GM04504 (cell line): ENCODE measurements at places on chromosomes 2 and 18.
A peak's percentile ranks its signal among the peaks of the same experiment; 100 is the strongest.

DNA sequence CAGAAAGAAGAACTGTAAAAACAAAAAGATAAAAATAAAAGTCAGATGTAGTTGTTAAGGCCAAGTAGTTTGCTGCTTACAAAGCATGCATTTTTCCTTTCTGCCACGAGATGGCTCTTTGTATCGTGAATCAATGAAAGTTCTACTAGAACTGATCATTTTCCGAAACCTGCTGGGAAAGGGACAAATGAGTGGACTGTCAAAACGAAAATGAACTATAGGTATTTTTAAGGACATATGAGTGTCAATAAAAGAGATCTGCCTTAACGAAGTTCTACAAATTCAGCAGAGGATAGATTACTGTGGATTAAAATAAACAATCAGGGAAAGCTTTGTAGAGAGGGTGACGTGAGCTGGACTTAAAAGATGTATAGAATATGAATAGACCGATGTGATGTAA lies 15.0 kb upstream of the ELOA2 start:
- DNase-seq: peak; percentile 23

GRCh38 chr2:74387346-74387745 lies 7.2 kb upstream of the DCTN1 start:
- DNase-seq: no peak

GRCh38 chr18:77099485-77100370 lies 32.9 kb downstream of the MBP start:
- no peak for DNase-seq

DNA sequence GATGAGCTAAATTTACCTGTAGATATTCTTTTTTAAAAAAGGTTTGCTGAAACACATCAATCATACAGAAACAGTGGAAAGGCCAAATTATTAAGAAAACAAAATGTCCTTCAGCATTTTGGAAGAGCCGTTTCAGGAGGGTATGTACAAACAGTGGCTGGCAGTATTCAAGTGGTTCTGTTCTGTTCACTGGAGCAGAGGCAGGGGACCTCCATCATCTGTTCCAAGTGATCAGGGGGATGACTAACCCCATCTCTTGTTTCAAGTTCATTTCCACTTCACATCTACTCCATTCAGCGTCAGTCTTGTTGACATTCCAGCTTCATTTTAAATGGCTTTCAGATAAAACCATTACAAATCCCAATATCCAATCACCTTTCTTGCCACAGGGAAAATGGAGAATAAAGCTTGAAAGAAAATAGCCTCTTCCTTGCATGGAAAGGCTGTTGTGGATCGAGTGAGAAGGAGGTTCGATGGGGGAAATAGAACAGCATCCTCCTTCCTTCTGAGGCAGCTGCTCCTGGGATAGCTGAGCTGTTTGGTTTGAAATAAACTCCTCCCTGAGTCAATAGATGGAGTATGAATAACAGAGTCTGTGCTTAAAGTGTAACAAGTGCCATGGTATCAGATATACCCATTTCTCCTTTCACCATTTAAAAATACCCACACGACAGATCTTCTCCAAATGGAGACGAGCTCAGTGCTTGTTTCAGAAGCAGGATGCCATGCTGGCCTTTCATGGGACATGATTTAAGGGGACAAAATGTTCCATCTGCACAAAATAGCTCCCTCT lies 63.7 kb upstream of the OTOF start:
- no peak for DNase-seq

GRCh38 chr2:3465844-3466481 lies 53.4 kb downstream of the ADI1 start:
- peak; percentile 82 for DNase-seq

- peak; percentile 62 for DNase-seq
Measured at GRCh38 chr18:74551936-74552555, 17.7 kb downstream of the CNDP1 start.

DNA sequence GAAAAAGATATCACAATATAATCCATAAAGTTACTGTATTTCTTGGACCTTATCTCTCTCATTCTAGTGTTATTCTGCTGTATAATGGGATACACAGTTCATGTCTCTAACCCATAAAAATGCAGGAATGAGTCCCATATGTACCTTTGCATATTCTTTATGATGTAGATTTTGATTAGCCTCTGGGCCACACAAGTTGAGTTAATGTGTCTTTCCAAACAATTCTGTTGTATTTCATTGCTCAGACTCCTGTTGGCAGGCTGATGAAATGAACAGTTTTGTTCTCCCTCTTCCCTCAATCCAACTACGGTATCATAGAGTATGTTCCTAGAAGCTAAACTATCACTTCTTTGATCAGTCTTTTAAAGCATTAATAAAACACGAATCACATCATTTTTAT lies 113.2 kb upstream of the SATB2 start:
- no peak for DNase-seq

- DNase-seq: no peak
Measured at GRCh38 chr2:102060792-102061191, 69.0 kb downstream of the IL1R2 start.

DNA sequence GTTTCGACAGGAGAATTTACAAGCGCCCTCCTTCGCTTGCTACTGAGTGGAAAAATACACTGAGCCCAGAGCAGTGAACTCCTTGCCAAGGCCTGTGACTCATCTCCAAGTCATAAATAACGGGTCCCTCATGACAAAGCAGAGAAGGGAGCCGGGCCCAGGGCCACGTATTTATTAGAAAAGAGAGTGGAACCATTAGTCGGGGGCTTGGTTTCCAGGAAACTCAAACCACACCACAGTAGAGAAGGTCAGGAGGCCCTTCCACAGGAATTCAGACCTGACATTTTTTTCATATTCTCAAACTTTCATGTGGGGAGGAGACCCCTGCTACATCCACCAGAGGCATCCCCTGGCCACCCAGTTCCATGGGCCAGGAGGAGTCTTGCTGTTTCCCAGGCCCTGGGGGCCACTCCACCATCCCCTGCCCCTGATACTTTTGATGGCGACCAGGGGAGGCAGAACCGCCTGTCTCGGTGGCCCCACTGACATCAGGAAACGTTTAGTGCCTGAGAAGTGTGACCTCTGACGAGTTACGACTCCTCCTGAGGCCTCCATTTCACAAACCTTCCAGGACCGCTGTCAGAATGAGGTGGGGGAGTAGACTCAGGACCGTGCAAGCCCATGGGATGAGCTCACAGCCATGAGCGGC lies 289.7 kb downstream of the DYSF start:
- peak; percentile 90 for DNase-seq

- no peak for DNase-seq
Measured at GRCh38 chr2:16281451-16282335, 341.3 kb downstream of the MYCN start.

GRCh38 chr18:59150236-59150635 lies 10.6 kb downstream of the SEC11C start:
- no peak for DNase-seq

GRCh38 chr2:50049267-50049666 lies 895.0 kb upstream of the FSHR start:
- no peak for DNase-seq

DNA sequence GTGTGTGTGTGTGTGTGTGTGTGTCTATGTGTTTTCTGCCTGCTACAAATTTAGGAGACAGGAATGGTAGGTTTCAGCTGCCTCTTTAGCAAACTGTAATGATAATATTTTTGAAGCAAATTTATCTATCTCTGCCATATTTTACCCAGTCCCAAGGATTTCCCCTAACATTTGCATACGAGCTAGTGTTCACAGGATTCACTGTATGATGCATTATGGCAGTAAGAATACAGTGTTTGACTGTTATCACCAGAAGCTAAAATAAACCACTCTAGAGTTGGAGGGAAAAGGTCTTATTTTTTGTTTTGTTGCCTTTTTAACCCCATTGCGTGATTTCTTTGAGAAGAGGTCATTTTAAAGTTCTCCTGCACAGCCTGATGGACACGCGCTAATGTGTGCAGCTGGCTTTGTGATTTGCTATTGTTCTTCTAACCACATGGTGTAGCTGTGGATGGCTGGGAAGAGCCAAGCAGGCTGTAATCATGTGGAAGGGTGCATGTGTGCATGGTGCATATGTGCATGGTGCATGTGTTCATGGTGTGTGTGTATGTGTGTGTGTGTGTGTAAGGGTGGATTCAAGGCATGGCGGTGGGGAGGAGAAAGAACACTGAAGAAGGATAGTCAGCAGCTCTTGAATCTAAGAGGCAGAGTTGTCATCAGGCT lies 62.4 kb downstream of the PLB1 start:
- no peak for DNase-seq

DNA sequence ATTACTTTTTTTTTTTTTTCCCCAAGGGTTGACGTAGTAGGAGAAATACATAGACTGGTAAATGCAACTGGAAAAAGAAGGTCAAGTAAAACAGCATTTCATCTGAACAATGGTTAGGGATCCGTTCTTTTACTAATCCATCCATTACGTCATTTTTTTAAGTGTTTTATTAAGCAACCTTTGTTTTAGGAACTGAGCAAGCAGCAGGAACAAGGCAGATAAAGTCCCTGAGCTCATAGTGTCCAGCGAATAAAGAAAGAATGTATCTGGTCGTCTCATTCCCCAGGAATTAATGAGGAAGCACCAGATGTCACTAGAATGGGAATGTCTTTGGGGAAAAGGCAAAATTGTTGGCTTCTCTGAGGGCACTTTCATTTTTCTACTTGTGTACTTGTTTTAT lies 842.4 kb downstream of the TDRD15 start:
- DNase-seq: no peak

- no peak for DNase-seq
Measured at GRCh38 chr18:64785686-64786085, 636.8 kb upstream of the LINC00305 start.

- DNase-seq: no peak
Measured at GRCh38 chr2:85169581-85169980, 36.4 kb downstream of the TCF7L1 start.

- no peak for DNase-seq
Measured at GRCh38 chr2:152246686-152247336, 71.2 kb upstream of the STAM2 start.

GRCh38 chr18:22872900-22873537 lies 60.1 kb upstream of the RBBP8 start:
- DNase-seq: no peak

GRCh38 chr2:115414466-115414865 lies 972.0 kb downstream of the DPP10 start:
- DNase-seq: no peak

DNA sequence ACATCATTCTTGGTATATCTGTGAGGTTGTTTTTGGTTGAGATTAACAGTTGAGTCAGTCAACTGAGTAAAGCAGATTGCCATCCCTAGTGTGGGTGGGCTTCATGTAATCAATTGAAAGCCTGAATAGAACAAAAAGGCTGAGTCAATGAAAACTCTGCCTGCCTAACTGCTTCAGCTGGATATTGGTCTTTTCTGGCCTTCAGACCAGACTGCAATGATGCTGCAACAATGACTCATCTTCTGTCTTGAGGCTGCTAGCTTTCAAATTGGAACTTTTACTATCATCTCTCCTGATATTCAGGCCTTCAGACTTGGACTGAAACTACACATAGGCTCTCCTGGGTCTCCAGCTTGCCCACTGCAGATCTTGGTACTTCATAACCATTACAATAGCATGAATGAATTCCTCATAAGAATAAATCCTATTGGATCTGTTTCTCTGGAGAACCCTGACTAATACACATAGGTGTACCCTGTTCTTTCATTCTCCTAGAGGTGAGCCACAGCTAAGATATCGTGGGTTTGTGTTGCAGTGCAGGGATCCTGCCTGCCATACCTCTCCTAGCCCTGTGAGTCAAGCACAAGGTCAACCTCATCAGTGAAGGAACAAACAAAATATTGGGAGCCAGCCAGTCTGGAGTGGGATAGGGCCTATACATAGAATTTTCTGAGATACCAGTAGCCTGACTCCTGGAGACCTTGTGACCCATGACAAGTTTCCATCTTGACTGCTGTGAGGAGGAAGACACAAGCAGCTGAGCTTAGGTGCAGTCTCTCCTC lies 473.8 kb downstream of the DCC start:
- no peak for DNase-seq

DNA sequence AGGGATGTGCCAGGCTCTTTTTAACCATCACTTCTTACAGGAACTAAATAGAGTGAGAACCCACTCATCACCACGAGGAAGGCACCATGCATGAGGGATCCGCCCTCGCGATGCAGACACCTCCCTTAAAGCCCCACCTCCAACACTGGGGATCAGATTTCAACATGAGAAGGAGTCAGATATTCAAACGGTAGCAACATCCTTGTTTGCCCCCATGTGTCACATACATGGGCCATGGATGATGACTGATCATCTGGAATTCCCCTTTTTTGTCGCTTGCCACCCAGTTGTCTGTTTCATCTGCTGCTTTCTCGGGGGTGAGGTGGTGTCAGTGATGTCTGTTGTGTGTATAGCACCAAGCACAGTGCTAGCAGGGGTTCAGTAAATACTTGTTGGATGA lies 57.9 kb downstream of the NCK2 start:
- DNase-seq: no peak

- no peak for DNase-seq
Measured at GRCh38 chr18:55317864-55318263, 270.1 kb downstream of the TCF4 start.

DNA sequence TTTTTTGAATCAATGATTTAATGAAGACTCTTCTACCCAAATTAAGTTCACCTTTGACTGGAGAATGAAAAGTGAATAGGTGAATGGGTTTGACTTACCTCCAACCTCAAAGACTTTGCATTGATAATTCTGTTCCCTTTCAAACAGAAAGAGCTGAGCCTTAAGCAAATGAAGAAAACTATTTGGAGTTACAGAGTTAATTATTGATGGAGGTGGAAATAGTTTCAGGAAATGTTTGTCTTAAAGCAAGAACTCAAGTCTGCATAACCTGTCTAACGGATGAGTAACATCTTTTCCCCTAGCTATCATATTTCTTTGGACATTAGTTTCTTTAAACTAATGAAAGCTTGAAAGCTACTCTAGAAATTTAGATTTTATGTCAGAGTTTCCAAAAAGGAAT lies 166.5 kb downstream of the CERS6 start:
- no peak for DNase-seq

GRCh38 chr18:44537526-44537925 lies 143.2 kb upstream of the SETBP1 start:
- peak; percentile 82 for DNase-seq

DNA sequence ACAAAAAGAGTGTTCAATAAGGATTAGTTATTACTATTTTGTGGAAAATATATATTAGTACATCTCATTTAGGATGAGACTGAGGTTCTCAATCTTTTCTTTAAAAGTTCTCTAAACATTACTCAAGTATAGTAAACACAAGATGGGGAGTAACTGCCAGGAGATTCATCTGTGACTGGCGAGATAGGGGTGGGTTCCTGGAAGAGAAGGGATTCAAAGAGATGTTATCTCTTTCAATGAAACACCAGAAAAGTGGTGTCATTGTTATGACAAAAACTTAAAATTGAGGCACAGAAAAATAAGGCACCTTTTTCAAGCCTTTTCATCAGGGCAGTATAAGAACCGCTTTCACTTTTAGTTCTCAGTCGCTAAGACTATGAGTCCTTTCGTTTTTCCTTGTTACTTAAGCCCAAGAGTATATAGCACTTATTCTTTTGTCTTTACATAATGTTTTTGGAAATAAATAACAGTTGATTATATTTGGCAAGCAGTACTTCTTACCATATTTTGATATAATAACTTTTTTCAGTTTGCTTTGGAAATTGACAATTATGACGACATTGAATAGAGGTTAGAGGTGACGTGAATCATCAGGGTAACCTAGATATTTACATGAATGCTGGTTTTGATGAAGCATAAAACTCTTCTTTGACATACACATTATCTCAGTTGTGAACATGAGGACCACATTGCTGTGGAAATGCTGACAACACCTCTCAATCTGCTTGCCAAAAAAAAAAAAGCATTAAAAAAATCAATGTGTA lies 393.9 kb upstream of the TCF4 start:
- no peak for DNase-seq

GRCh38 chr2:191369034-191369433 lies 123.8 kb downstream of the MYO1B start:
- no peak for DNase-seq
